ENCODE measurements at places on chromosomes 12 and 14.
A peak's percentile ranks its signal among the peaks of the same experiment; 100 is the strongest.

DNA sequence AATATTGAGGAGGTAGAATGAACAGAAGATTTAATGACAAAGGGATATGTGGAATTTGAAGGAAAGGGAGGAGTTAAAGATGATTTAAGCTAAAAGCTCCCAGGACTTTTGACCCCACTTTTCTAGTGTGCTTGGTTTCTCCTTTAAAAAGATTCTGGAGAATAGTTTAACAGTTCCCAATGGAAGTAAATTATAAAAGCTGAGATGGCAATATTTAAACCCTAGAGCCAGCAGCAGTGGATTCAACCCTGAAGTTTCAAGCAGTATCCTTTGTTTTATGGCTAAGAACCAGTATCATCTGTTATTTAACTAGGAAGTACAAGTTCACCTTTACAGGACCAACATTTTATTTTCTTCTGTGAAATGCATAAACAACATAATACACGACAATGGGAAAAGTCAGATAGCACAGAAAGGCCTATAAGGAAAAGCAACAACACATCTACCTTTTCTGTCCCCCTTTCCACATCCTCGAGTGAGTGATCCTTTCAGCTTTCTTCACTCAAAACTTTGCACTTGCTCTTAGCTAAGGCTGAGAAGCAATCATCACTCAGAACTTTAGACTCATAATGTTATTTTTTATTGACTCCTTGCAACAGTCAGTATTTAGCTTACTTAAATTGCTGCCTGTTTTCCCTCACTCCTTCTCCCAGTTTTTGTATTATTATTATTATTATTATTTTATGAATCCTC is 264.5 kb downstream of the FBXL14 start:
- no peak for DNase-seq

DNA sequence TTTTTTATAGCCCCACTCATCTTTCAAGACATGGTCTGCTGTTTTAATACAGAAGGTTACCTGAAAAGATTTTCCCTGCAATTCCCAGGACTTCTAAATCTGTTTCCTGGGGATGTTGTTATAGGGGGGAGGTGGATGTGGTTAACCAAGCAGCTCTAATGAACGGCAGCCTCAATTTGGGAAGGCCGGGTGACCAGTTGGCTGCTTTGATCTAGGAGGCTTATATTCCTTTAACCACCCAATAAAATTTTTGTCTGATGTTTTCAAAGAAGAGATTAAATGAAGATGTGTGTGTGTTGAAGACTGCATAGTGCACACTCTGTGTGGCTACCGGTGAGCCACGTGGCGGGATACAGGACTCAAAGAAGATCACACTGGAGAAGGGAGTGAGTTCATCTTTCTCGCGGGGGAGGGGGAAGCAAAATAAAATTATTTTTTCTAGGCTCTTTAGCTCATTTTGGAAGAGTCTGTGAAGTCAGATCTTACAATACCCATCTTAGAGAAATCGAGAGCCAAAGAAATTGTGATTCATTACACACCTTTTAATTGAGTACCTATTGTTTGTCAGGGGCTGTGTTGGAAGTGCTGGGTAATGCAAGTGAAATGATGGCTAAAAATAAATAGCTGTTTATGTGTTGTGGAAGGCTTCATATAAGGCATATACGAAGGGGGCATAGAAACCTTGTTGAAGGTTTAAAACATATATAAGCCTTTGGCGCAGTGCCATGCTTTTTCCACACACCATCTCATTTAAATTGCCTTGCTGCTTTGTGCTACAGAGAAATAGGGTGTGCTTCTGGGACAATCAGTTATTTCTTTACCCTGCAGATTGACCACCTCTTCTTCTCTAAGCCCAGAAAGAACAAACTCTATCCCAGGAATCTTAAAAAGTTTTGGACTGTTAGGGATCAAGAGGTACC is 18.5 kb downstream of the ELK3 start:
- no peak for DNase-seq

- no peak for DNase-seq
Measured at GRCh38 chr14:104639471-104639870, 34.9 kb upstream of the TMEM179 start.

DNA sequence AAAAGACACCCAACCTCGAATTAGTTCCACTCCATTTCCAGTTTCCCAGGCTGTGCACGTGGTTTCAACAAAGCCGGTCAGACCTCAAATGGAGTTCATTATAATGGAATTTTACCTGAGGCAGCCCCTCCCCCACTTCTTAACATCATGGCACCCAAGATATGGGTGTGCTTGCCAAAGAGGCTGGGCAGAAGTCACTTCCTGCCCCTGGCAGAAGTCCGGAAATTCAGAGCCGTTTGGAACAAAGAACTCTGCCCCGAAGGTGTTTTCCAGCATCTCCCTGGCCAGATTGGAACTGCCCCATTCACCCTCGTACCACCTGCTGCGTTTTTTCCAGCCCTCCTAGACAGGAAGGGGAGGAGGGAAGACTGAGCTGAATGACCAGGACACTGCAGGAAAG is 8.2 kb downstream of the VDR start:
- no peak for DNase-seq

DNA sequence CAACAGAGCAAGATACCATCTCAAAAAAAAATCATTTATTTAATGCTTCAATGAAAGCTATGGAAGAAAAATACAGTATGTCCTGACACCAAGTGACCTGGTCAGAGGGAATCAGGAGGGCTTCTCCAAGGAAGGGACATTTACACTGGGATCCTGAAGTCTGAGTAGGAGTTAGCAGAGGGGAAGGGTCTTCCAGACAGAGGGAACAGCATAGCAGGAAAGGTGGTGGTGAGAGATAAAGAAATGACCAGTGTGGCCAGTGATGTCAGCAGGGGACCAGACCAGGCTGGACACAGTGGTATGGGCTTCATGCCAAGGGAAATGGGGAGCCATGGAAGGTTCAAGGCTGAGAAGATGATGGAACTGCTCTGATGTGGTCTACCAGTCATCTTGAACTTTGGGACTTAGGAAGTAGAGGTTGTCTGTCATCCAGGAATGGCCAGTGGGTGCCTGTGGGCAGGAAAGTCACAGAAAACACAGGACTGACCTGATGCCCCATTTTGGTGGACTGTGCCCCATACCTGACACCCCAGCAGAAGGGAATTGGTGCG is 7.8 kb upstream of the TCHP start:
- no peak for DNase-seq

DNA sequence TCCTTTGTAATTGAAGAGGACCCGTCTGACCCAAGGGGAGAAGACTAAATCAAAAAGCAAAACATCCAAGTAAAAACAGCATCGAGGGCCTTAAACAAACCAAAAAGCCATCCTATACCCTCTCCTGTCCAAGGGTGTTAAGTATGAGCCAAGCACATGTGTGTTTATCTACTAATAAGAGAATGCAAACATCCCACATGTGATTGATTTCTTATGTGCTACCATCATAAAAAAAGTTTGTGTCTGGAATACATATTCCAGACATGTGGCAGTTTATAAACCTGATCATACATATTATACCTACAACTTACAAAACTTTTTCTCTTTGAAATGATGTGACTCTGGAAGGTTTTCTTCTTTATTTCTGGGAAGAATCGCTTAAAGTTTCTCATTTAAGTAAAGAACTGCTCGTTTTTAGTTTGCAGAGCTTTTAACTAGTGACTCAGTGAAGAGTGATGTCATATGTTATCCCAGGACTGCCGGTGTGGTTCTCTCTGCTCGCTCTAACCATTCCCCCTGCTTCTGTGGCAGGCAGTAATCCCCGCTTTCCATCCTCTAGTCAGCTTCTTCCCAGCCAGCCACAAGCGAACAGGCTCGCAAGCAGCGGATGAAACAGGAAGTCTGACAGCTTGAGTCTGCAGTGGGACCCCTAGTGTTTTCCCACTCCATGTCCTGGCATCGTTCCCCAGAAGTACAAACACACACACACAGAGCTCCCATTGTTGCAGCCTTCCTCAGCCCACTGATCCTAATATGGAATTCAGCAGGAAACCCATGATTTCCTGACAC is 431 bp upstream of the RHOJ start:
- peak; percentile 79 for DNase-seq

DNA sequence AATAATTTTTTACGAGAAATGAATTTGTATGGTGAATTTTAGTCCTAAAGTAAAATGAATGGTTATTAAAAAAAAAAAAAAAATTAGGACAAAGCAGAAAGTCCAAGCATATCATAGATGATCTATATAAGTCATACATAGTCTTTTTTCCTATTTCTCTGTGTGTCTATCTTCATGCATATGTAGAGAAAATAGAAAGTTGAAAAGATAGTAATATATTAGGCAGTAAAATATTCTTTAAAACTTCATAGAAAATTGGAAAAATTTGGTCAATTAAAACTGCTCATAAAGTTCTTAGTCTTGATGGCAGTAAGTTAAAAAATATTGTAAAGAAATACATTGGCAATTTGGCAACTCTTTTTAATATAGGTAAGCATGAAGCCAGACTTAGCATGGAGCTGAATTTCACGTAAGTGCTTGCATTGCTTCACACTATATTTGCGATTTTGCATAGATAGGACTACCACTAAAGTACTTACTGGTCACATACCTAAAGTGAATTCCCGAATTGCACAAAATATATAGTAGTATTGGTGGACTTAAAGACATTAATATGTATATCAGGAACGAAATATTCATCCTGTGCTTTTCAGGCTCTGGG is 303.8 kb downstream of the IPO8 start:
- DNase-seq, result no peak

- no peak for DNase-seq
Measured at GRCh38 chr14:29928117-29928640, 532 bp upstream of the PRKD1 start.

DNA sequence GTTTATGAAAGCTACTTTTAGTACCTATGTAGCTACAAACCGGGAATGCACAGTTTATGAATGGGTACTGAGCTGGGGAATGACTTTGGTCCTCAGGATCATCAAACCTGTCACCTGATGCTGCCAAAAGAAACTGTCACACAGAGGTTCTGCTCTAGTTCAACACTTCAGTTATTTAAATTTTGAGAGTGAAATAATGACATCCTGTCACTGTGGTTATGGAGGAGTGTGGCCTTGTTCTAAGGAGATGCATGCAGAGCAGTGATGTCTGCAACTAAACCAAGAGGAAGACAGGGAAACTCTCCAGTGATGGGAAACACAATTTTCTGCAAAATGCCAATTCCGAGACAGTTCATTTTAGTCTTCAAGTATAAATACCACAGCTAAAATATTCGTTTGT is 4.8 kb upstream of the AEBP2 start:
- DNase-seq, result no peak

DNA sequence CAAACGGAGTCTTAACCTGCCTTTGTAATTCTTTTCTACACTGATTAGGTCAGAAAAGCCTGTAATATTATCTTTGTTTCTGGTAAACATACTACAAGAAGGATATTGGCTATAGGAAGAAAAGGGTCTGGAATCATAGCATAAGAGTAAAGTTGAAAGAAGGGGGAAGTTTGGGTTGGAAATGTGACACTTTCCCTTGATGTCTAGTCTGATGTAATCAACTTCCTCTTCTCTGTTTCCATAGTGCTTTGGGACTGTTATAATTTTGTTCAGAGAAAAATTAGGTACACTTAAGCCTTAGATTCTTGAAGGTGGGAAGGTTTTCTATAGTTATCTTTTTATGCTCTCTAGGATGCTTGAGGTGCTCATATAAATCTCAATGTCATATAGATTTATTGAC is 322.2 kb downstream of the AEBP2 start:
- DNase-seq, result no peak

- DNase-seq, result no peak
Measured at GRCh38 chr14:34826661-34827060, 48.5 kb downstream of the BAZ1A start.

GRCh38 chr12:90124289-90124688 is 415.7 kb upstream of the ATP2B1 start:
- no peak for DNase-seq

DNA sequence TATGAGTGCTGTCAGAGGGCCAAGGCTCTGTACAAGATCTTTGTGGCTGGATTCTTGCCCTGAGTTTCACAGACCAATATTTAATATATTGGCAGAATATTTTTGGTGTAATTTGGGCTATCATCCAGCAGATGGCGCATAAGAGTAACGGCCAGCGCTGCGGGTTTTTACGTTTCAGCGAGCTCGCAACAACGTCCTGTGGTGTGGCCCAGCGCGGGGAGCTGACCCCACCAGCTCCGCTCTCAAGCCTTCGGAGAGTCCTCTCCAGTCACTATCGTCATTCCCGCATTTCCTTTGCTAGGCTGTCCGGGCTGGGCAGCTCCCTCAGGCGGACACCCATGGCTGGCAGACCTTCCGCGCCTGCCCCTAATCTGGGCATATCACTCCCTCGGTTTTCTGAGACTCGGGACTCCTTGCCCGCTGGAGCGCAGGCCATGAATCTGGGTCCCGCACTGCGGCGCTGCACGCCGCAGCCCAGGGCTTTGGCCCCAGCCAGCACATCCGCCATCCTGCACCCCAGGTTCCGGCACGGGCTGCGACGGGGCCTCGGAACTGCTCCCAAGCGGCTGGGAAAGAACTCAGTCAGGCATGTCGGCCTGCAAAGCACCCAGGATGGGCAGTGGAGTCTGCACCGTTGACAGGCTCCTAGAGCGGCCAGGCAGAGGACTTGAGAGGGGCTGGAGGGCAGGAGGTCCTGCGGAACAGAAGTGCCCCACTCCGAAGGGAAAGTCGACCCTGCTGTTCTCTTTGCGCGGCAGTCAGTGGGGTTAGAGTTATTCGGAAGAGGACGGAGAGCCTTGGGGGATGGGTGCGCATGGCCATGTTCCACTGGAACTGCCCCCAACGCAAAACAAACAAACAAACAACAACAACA is 18.4 kb downstream of the OLR1 start:
- DNase-seq, result peak; percentile 61

- no peak for DNase-seq
Measured at GRCh38 chr12:22447223-22447622, 97.1 kb downstream of the C2CD5 start.

- DNase-seq, result no peak
Measured at GRCh38 chr14:20503898-20504297, 1.4 kb upstream of the RNASE10 start.

GRCh38 chr12:49902399-49903350 is 1.0 kb downstream of the FAIM2 start:
- DNase-seq, result no peak

GRCh38 chr12:2941524-2941923 is 17.7 kb upstream of the TEAD4 start:
- DNase-seq, result no peak

- DNase-seq, result peak; percentile 81
Measured at GRCh38 chr12:124517260-124518050, 50.0 kb downstream of the NCOR2 start.

DNA sequence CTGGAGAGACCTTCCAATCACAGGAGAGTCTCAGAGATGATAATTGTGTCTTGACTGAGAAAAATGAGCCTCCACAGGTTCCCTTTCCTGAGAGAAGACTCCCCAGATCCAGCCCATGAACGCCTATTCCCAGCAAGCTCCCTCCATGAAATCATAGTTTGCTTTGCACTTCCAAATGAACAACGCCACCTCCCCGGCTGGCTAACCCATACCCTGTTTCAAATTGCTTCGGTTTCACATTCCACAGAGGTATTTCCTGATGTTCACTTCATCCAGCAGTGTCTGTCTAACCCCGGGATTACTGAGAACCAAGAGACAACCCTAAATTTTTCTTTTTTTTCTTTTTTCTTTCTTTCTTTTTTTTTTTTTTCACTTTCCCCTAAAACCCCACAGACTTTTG is 124.1 kb upstream of the RFLNA start:
- no peak for DNase-seq

GRCh38 chr12:14395074-14395778 is 29.7 kb downstream of the ATF7IP start:
- no peak for DNase-seq
